ENCODE measurements at places on chromosomes 5 and 9. TPM values are rescaled to one million over a fixed set of nuclear protein-coding genes. Genes with fewer than 3 reads are reported as not detected.
A peak's percentile ranks its signal among the peaks of the same experiment; 100 is the strongest.

The FGD3 gene
- 43.3 TPM for total RNA-seq

DNA sequence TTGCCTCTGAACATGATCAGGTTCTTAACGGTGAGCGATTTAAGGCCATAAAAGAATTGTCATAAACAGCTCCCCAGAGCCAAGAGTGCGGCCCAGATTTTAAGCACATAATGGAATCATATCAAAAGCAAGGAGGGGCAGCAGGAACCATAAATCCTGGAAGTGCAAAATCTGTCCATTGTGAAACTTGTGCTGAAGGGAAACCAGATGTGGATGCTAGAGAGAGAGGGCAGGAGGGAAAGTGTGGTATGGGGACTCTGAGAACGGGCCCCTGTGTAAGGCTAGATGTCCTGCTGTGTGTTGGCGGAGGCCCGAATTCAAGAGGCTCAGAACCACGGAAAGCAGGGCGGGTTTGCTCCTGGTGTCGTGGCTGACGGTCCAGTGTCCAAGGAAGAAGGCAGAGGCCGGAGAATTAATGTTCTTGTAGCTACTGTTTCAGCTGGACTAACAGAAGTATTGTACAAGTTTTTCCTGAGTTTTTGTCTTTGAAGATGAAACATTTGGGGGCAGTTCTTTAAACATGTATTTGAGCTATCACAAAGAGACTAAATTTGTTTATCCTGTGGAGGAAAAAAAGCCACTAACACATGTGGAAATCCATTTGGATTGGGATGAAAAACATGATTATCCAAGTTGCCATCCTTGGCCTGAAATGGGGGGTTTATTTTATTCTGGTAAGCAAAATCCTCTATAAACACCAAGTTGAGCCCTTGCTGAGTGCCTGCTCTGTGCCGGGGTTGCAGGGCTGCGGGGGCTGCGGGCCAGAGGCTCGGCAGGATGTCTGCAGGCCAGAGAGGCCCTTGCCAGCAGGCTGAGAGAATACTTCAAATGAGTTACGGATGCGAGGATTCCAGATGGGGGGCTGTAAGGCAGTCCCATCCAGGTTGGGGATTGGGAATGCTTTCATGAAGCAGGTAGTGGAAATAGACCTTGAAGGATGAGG is 9.2 kb upstream of the CXCL14 start:
- peaks cover 19% of the 10 kb centered on the region for H3K27me3 ChIP-seq
- H3K4me3 ChIP-seq = no peak overlapping the region
- H3K4me1 ChIP-seq = no peaks in the 10 kb centered on the region
- H3K36me3 ChIP-seq = no peaks in the 10 kb centered on the region
- no peak for DNase-seq
- H3K27ac ChIP-seq = no peak overlapping the region

The SUSD3 gene
- total RNA-seq = 3.3 TPM

- peaks cover 5% of the 10 kb centered on the region for H3K36me3 ChIP-seq
- no peak overlapping the region for H3K27ac ChIP-seq
- peaks cover 88% of the 10 kb centered on the region for H3K27me3 ChIP-seq
- H3K4me1 ChIP-seq = peaks cover 3% of the 10 kb centered on the region
Observed at GRCh38 chr5:146340260-146341081, 1.8 kb downstream of the POU4F3 start.

DNA sequence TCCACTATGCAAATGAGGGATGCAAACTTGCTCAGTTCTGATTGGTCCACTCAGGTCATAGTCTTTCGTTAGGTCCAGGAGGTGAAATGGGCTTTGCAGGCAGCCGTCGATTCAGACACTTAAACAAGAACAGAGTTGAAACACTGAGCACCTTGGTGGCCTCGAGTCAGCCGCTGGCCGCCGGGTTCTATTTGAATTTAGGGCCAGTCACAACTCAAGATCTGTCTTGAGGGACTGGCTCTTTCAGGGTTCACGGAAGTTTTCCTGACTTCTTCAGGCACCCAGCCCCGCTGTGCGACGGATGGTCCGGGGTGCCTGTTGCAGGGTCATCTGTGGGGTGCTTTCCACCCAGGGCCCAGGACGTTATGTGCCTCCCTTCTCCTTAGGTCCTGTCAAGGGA is 412.8 kb upstream of the IRX4 start:
- H3K4me3 ChIP-seq = no peak overlapping the region
- no peaks in the 10 kb centered on the region for H3K4me1 ChIP-seq
- no peaks in the 10 kb centered on the region for H3K27me3 ChIP-seq
- no peaks in the 10 kb centered on the region for H3K36me3 ChIP-seq
- H3K27ac ChIP-seq = no peak overlapping the region
- no peak for DNase-seq

DNA sequence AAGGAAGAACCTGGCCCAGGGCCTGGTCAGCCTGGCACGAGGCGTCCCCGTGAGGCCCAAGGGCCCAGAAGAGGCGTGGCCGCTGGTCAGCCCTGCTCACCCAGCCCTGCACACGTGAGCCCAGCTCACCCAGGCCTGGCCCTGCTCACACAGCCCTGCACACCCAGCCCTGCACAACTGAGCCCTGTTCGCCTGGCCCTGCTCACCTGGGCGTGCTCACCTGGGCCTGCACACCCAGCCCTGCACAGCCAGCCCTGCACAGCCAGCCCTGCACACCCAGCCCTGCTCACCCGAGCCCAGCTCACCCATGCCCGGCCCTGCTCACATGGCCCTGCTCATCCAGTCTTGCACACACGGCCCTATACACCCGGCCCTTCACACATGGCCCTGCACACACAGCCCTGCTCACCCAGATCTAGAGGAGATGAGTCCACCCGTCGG is 2.1 kb downstream of the ZDHHC11 start:
- peaks cover 10% of the 10 kb centered on the region for H3K27me3 ChIP-seq

DNA sequence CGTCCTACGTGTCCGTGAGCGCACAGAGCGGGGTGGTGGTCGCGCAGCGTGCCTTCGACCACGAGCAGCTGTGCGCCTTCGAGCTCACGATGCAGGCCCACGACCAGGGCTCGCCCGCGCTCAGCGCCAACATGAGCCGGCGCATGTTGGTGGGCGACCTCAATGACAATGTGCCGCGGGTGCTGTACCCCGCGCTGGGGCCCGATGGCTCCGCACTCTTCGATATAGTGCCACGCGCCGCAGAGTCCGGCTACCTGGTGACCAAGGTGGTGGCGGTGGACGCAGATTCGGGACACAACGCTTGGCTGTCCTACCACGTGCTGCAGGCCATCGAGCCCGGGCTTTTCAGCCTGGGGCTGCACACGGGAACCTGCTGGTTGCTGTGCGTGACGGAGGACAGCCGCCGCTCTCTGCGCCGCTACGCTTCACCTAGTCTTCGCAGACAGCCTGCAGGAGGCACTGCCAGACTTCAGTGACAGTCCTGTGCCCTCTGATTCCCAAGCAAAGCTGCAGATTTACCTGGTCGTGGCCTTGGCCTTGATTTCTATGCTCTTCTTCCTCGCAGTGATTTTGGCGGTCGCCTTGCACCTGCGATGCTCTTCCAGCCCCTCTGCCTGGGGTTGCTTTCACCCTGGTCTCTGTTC is 2.4 kb upstream of the PCDHGA12 start:
- H3K27me3 ChIP-seq = peaks cover 38% of the 10 kb centered on the region
- no peak overlapping the region for H3K4me3 ChIP-seq
- peaks cover 29% of the 10 kb centered on the region for H3K36me3 ChIP-seq
- H3K4me1 ChIP-seq = peaks cover 14% of the 10 kb centered on the region
- DNase-seq = no peak

The HCN1 gene
- total RNA-seq = not detected

The IFNB1 gene
- not detected for total RNA-seq

- H3K36me3 ChIP-seq = no peaks in the 10 kb centered on the region
- H3K4me1 ChIP-seq = peaks cover 4% of the 10 kb centered on the region
- peaks cover 10% of the 10 kb centered on the region for H3K27me3 ChIP-seq
- no peak overlapping the region for H3K4me3 ChIP-seq
- no peak for DNase-seq
Observed at GRCh38 chr5:149207831-149208230, 63.8 kb upstream of the AFAP1L1 start.

The BNC2 gene
- 5.5 TPM for total RNA-seq

The UCK1 gene
- total RNA-seq = 24.9 TPM

The EXOSC2 gene
- 58.8 TPM for total RNA-seq

DNA sequence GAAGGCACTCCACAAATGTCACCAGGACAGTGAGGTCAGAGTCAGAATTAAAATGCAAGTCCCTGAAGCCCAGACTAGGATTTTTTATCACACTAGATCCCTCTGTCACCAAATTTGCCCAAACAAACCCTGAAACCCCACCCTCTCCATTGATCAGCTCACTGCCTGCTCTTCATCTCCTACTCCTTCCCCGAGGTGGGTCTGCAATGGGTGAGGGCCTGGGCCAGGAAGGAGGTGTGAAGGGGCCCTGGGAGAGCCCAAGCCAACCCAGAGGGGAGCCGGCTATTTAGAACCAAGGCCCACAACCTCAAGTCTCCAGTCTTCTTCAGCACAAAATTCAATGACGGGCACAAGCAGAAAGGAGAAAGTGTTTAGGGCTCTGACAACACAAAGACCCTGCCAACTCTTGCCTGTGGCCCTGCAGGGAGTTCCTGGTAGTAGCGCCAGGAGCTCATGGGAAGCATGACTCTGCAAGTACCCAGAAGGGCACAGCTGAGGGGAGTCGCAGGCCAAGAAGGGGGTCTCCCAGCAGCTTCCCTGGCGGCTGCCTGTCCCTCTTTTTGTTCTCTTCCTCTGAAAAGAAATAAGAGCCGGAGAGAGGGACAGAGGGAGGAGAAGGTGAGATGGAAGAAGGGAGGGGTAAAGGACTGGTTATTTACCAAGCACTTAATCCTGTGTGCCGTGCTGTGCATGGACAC is 5.5 kb downstream of the FOXI1 start:
- no peak overlapping the region for H3K27ac ChIP-seq
- H3K36me3 ChIP-seq = no peaks in the 10 kb centered on the region
- H3K27me3 ChIP-seq = peaks cover 5% of the 10 kb centered on the region
- no peak overlapping the region for H3K4me3 ChIP-seq
- DNase-seq = no peak

GRCh38 chr9:126109575-126109974 is 217.1 kb upstream of the MVB12B start:
- peak; percentile 18 for DNase-seq
- H3K36me3 ChIP-seq = no peaks in the 10 kb centered on the region
- H3K4me3 ChIP-seq = no peak overlapping the region
- peaks cover 39% of the 10 kb centered on the region for H3K27me3 ChIP-seq

GRCh38 chr5:180313677-180314505 is 22.0 kb upstream of the MAPK9 start:
- H3K36me3 ChIP-seq = no peaks in the 10 kb centered on the region
- peaks cover 6% of the 10 kb centered on the region for H3K27me3 ChIP-seq
- H3K4me3 ChIP-seq = no peak overlapping the region
- no peak overlapping the region for H3K27ac ChIP-seq

The HOMER1 gene
- 4.6 TPM for total RNA-seq

GRCh38 chr5:165029099-165029870 is 1523.9 kb downstream of the MAT2B start:
- H3K4me1 ChIP-seq = no peaks in the 10 kb centered on the region
- no peaks in the 10 kb centered on the region for H3K27me3 ChIP-seq
- H3K27ac ChIP-seq = no peak overlapping the region
- H3K4me3 ChIP-seq = no peak overlapping the region

GRCh38 chr5:23506329-23507236 is 826 bp upstream of the PRDM9 start:
- no peak overlapping the region for H3K4me3 ChIP-seq
- no peaks in the 10 kb centered on the region for H3K4me1 ChIP-seq
- no peak overlapping the region for H3K27ac ChIP-seq
- H3K27me3 ChIP-seq = no peaks in the 10 kb centered on the region

DNA sequence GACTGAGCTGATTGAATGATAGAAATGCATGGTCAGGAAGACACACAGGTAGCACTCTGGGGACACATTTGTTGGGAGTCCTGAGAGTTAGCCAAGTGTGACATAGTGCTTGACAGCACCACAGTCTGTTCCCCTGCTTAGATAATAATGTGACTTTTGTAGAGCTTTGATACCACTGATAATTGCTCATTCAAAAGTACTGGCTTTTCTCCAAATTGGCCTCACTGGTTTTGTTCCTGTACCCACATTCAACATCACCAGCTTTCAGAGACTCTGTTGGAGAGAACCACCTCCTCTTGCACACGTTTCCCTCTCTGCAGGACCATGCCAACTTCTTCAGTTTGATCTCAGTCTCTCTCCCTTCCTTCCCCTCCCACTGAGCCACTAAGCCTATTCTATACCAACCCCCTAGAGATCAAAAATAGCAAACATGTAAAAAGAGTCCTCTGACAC is 52.5 kb upstream of the IL7R start:
- H3K4me1 ChIP-seq = peaks cover 12% of the 10 kb centered on the region
- no peak overlapping the region for H3K4me3 ChIP-seq
- no peaks in the 10 kb centered on the region for H3K27me3 ChIP-seq
- H3K27ac ChIP-seq = no peak overlapping the region
- no peak for DNase-seq
- no peaks in the 10 kb centered on the region for H3K36me3 ChIP-seq

DNA sequence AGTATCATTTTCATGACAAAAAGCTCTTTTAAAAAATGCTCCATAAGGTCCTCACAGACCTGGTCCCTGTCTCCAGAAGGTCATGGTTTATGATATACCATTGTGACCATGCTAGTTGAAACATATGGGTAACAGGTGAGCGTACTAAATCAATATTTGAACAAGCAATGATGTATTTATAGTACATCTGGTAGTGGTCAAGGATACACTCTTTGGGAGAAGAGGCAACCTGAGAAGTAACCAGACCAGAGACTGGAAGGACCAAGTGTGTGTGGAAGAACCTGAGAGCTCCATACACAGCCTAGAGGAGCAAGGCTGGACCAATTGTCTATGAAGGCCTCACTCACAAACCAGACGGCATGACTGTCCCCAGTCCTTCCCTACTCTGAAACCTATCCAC is 55.1 kb downstream of the LHFPL2 start:
- H3K27ac ChIP-seq = no peak overlapping the region
- no peak for DNase-seq
- H3K4me3 ChIP-seq = no peak overlapping the region
- H3K36me3 ChIP-seq = no peaks in the 10 kb centered on the region
- peaks cover 16% of the 10 kb centered on the region for H3K27me3 ChIP-seq

DNA sequence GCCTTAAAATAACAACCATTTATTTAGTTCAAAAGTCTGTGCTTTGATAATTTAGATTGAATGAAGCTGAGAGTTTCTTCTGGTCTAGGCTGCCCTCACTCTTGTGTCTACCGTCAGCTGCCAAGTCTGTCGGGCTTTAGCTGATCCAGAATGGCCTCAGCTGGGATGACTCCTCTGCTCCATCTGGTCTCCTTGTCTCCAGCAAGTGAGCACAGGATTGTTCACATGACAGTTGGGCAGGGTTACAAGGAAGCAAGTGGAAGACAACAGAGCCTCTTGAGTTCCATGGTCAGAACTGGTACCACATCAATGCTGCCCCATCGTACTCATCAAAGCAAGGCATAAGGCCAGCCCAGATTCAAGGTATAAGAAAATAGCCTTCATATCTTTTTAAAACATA is 9.0 kb downstream of the HTR1A start:
- no peak overlapping the region for H3K27ac ChIP-seq
- H3K4me3 ChIP-seq = no peak overlapping the region
- H3K27me3 ChIP-seq = no peaks in the 10 kb centered on the region

GRCh38 chr5:154117930-154118329 is 72.6 kb upstream of the GALNT10 start:
- H3K27me3 ChIP-seq = peaks cover 6% of the 10 kb centered on the region
- no peak for DNase-seq
- no peaks in the 10 kb centered on the region for H3K4me1 ChIP-seq
- H3K36me3 ChIP-seq = no peaks in the 10 kb centered on the region
- no peak overlapping the region for H3K27ac ChIP-seq
